Renal cortical epithelial cell (primary cell): ENCODE measurements at places on chromosomes 12 and 14. TPM values are rescaled to one million over a fixed set of nuclear protein-coding genes. Genes with fewer than 3 reads are reported as not detected.

DNA sequence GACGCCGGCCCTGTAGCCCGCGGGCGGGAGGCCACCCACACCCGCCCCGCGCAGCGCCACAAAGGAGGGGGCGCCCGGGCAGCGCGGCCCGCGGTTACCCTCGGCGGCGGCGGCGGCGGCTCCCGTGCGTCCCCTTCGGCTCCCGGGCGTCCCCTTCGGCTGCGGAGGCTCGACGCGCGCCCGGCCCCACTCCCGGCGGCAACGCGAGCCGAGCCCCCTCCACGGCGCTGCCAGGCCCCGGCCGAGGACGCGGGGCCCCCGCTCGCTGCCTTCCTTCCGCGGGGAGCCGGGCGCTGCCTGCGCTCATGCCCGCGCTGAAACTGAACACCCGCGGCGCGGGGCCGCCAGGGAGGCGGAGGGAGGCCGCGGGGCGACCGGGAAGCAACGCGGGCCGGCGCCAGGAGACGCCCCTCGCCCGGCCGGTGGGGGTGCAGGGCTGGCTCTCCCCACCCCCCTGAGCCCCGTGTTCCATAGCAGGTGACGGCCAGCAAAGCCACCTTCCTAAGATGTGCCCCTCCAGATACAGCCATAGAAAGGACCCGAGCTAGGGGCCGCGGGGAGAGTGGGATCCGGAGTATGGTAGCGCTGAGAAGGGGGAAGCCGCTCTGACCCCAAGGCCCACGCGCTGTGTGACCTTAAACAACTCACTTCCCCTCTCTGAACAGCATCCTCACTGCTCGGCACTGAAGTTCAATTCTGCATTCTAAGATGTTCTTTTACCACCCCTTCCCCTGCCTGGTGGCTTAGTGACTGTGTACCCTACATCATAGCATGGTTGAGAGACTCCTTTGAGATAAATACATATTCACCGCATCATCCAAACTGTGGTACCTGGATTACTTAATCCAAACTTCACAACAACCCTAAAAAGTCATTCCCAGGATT is 42.8 kb downstream of the KDM2B start:
- no peak for DNase-seq

DNA sequence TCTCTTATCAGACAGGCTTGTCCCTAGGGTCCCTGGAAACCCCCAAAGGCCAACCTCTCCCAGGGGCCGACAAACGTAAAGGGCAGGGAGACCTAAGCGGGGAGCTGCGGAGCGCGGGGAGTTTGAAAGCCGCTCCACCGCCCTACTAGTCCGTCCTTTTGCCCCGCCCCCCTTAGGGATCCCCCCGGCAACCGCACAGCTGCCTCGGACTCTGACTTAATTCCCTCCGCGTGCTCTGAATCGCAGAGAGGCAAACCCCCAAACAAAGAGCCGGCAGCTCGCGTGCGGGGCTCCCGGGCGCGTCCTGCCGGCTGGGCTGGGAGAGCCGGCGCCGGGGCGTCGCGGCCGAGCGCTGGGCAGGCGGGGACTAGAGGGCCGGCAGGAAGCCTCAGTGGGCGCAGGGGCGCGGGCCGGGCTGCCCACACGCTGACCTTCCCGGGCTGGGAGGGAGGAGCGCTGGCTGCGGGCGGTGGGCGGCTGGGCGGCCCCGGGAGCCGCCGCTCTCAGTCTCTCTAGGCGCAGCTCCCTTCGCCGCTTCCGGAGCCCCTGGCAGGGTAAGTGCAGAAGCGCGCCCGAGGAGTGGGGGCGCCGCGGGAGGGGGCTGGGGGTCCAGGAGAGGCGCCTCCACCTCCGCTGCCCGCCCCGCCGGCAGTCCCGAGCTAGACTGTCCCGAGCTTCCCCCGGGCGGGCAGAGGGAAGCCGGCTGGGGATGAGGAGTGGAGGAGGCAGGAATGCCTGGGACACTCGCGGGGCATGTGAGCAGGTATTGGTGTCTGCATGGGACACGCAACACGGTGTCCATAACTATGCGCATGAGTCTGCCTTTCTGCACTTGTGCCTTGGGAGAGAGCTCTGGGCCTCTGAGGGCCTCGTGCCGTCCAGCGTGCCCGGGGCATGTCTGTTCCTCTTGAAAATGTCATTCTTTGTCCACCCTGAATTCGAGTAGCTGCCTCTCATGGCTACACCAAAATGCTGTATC is at the start of gene TSPAN11:
Gene TSPAN11 (plus strand): TSS at position 506 of the 979 bp plus-strand sequence. CDS start 27,244 bp downstream, outside the sequence.
- no peak for DNase-seq

- DNase-seq: no peak
Measured at GRCh38 chr14:91283666-91284065, 39.2 kb upstream of the GPR68 start.

DNA sequence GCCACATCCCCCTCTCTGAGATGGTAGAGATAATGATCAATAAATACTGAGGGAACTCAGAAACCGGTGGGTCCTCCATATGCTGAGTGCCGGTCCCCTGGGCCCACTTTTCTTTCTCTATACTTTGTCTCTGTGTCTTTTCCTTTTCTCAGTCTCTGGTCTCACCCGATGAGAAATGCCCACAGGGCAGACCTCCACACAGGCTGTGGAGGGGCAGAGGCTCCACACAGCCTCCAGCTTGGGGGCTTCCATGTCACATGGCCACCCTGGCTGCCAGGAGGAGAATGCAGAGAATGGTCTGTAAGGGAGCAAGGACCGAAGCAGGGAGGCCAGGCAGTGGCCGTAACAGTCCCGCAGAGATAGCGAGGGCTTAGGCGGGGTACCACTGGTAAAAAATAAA is 105.9 kb downstream of the NTF3 start:
- no peak for DNase-seq

DNA sequence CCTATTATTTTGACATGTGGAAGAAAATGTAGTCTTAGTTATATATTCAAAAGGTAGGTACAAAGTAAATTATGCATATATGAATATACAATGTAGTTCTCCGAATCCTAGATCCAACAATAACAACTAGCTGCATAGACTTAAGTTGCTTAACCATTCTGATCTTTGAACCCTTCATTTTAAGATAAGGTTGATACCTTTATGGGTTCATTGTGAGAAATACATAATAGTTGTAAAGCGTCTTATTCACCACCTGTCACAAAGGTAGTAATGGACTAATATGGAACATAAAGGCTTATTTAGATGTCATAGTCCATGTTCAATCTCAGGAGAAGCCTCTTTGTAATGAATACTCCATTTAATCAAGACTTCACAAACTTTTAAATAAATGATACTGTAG is 263.6 kb downstream of the TMTC2 start:
- DNase-seq: no peak

GRCh38 chr14:90871605-90872233 is 55.5 kb upstream of the TTC7B start:
- peak; percentile 95 for DNase-seq

GRCh38 chr14:71321574-71322315 is 414.5 kb downstream of the PCNX1 start:
- peak; percentile 80 for DNase-seq

GRCh38 chr14:104200106-104200505 is 61.7 kb downstream of the KIF26A start:
- no peak for DNase-seq

GRCh38 chr12:93127582-93128331 is 198.7 kb upstream of the EEA1 start:
- peak; percentile 95 for DNase-seq

DNA sequence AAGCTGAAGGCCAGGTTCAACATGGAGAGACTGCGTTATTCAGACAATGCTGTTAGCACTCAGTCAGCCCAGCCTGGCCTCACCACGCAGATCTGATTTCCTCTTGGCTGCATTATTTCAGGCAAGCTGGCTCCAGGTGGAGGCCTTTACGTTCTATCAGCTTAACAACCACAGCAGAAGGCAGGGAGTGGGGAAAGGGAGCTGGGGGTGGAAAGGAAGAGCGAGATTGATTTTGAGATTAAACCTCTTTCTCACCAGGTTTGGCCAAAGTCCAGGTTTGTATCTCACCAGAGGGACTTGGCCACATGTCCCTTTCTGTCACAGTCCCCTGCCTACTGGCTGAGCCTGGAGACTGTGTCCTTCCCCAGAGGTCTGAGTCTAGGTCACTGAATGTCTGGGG is 543.7 kb upstream of the TMEM132C start:
- DNase-seq: no peak

- no peak for DNase-seq
Measured at GRCh38 chr14:66657780-66658179, 149.8 kb downstream of the GPHN start.

- no peak for DNase-seq
Measured at GRCh38 chr12:39723831-39724230, 104.2 kb upstream of the ABCD2 start.

- peak; percentile 47 for DNase-seq
Measured at GRCh38 chr12:27176765-27177164, 67.3 kb upstream of the STK38L start.

DNA sequence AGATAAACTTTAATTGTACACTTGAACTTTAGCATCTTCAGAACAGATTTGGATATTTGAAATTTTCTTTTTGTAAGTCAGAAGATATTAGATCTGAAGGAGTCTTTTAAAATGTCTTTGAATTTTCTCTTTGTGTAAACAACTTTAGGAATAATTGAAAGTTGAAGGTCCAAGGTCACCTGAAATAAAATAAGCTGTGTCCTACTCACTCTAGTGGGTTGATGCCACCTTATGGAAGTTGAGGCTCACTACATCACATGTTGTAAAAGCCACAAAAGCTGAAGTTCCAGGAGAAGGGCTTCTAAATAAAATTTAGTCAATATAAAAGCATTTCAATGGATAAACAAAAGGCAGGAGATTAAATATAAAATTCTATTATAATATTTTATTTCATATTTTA is 122.0 kb upstream of the ATXN7L3B start:
- peak; percentile 38 for DNase-seq

DNA sequence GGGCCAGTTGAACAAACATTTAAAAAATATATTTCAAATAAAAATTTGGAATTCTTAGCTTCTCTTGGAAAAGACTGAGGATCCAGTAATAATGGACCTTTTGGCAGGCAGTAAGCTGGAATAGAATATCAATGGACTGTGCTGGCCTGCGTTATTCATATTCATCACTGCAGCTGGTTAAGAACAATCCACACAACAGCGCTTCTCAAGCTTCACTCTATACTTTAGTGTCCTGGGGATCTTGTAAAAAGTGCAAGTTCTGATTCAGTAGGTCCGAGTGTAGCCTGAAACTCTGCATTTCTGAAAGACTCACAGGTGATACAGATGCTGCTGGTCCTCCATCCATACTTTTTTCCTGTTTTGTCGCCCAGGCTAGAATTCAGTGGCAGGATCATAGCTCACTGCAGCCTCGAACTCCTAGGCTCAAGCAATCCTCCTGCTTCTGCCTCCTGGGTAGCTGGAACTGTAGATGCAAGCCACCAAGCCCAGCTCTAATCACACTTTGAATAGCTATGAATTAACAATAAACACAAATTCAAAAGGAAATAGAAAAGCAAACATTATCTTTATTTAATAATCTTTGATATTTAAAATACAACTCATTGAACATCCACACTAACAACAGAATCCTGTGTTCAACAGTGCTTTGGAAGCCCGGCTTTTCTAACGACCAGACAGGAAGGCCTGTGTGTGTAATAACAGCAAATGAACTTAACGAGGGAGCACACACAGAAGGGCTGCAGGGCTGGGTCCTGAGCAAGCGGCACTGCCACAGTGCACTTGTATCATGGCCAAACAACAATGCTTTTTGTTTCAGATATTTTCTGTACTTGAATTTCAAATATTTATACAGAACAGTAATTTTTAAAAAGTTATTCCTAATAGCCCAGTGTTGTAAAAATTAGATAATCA is 18.4 kb upstream of the TRIP11 start:
- DNase-seq: no peak

DNA sequence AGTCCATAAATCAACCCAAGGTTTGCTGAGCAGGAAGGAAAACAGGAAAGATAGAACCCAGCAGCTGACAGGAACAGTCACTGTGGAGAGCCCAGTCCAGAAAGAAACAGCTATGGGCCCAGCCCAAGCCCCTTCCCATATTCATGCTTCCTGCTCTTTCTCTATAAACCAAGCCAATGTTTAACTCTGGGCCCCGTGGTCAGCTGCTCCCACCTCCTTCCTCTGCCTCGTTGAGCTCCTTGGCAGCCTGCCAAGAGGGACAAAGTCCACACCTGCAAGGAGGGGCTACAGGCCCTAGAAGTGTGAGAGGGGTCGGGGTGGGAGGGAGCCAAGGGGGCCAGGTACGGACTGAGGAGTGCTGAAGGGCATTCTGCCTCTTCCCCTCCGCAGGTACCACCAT is 10.0 kb downstream of the SLC6A13 start:
- peak; percentile 72 for DNase-seq

DNA sequence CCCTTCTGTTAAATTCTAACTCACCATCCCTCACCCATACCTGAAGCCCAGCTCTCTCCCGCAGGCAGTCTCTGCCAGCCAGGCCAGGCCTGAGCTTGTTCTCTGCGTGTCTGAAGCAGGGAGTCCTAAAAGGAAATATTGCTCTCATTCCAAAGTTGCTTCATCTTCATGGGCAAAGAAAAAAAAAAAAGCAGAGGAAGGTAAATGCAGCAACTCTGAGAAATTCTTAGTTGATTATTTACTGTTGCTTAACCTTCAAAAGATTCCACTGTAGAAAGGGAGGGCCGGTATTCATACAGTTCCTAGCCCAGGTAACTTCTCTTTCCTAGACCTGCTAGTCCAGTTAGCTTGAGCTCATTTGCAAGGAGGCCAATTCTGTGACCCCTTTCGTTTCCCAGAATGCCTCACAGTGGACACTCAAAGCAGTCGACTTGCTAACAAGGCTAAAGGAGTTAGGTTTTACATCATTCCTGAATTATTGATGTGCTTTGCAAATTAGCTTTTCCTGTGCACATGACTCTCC is 193.5 kb upstream of the EEA1 start:
- DNase-seq: peak; percentile 97

DNA sequence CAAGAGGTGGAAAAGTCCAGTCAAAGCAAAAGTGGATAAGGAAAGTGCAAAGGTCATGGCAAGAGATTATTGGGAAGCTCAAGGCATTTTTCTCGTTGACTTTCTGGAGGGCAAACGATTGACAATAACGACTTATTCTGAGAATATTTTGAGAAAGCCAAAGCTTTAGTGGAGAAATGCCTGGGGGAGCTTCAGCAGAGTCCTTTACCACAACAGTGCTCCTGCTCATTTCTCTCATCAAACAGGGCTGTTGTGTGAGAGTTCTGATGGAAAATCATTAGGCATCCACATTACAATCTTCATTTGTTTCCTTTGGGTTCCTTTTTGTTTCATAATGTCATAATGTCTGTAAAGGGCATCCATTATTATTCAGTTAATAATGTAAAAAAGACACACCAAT is 26.9 kb downstream of the PRB3 start:
- DNase-seq: no peak

The RAD51AP1 gene
- total RNA-seq: 3.1 and 17.4 TPM in 2 replicates

The PRH2 gene
- not detected in 2 replicates for total RNA-seq

The RNFT2 gene
- 2.3 and 5.6 TPM in 2 replicates for total RNA-seq

The CLBA1 gene
- 8.7 and 17.8 TPM in 2 replicates for total RNA-seq

The FGD4 gene
- total RNA-seq: 30.6 and 65.2 TPM in 2 replicates

The MEG3 gene
- 0.69 and 14.3 TPM in 2 replicates for total RNA-seq

The GPR84 gene
- total RNA-seq: not detected in 2 replicates

The MAP3K12 gene
- total RNA-seq: 2.3 and 18.7 TPM in 2 replicates

The HHIPL1 gene
- total RNA-seq: 1.8 and 2.6 TPM in 2 replicates

The FAM222A gene
- total RNA-seq: 0.35 and 3.1 TPM in 2 replicates
